ENCODE measurements at places on chromosomes 11 and 22.

- no peak for DNase-seq
Observed at GRCh38 chr11:102491969-102492368, 38.6 kb downstream of the MMP7 start.

GRCh38 chr11:7599209-7599608 lies 74.1 kb downstream of the CYB5R2 start:
- DNase-seq = no peak

DNA sequence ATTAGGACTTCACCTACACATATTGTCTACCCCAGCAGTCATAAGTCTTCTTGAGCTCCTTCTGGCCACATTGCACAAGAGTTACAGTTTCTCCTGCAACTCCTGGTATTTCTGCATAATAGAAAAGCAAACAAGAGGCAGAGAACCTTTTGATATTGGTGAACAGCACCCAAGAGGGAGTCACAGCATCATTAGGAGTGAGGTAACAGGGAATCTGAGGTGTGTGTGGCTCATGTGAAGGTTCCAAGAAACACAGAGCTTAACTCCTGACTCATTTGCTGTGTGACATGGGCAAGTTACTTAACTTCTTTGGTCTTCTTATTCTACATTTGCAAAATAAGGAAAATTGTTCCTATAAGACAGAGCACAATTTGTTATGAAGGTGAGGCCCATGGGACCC lies 374.6 kb downstream of the INSC start:
- DNase-seq = no peak

GRCh38 chr22:42648368-42649245 lies 585 bp downstream of the CYB5R3 start:
- DNase-seq = peak; percentile 27

DNA sequence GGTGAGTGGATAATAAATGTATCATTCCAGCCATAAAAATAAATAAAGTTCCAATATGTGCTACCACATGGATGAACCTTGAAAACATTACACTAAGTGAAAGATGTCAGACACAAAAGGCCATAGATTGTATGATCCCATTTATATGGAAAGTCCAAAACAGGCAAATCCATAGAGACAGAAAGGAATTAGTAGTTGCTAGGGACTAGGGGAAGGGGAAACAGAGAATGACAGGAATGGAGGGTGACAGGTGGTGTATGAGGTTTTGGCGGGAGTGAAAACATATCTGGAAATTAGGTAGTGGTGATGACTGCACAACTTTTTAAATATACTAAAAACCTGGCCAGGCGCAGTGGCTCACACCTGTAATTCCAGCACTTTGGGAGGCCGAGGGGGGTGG lies 15.2 kb upstream of the CARD10 start:
- DNase-seq = no peak

GRCh38 chr11:131178596-131178995 lies 191.8 kb upstream of the NTM start:
- no peak for DNase-seq

DNA sequence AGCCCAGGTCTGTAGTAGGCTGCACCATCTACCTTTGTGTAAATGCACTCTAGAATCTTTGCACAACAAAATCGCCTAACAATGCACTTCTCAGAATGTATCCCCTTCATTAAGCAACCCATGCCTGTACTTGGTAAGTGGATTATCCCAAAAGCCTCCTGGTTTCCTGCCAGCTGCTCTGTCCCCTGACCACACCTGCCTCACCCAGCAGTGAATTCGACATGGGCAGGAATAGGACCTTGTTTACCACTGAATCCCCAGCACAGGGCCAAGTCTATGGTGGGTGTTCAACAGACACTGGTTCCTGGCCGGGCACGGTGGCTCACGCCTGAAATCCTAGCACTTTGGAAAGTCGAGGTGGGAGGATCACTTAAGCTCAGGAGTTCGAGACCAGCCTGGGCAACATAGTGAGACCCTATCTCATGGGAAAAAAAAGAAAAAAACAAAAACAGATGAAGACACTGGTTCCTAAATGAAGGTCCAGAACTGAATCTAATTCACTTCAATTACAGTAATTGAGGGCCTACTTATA lies 5.1 kb upstream of the SYCE3 start:
- no peak for DNase-seq

GRCh38 chr11:29200791-29201562 lies 815.9 kb downstream of the KCNA4 start:
- DNase-seq = no peak

- peak; percentile 23 for DNase-seq
Observed at GRCh38 chr11:94325681-94326080, 21.3 kb downstream of the IZUMO1R start.

- no peak for DNase-seq
Observed at GRCh38 chr11:87645626-87646025, 529.6 kb downstream of the RAB38 start.

GRCh38 chr11:35178067-35178805 lies 39.3 kb downstream of the CD44 start:
- DNase-seq = no peak

DNA sequence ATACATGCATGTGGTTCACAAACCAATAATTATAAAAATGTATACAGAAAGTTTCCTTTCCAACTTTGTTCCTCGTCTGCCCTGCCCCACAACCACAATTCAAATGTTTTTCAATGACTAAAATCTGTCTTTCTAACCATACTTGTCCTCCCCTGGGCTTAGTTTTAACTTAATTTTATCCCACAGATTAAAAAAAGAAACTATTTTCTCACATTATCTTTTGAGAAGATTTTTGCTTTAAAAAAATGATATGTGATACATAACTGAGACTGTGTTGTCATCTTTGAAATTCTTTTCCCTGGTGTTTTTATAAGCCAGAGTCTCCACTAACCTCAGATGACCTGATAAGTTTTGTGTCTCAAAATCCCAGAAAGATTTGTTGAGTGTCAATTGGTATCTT lies 79.0 kb downstream of the FDX1 start:
- no peak for DNase-seq

DNA sequence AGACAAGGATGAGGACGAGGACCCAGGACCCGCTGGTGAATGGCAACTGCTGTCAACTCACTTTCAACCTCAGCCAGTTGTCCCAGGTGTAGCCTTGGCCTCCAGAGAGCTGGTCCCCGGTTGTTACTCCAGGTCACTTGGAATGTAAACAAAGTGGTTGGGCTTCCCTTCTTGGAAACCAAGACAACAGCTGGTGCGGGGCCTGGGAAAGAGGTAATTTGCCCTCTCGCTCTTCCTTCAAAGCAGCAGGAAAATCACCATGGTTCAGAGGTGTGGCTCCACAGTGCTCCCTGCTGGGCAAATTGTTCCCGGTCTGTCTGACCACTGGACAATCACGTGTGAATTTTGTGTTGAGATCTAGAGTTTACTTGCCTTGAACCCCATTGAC lies 15.0 kb downstream of the SLC1A2 start:
- DNase-seq = no peak

DNA sequence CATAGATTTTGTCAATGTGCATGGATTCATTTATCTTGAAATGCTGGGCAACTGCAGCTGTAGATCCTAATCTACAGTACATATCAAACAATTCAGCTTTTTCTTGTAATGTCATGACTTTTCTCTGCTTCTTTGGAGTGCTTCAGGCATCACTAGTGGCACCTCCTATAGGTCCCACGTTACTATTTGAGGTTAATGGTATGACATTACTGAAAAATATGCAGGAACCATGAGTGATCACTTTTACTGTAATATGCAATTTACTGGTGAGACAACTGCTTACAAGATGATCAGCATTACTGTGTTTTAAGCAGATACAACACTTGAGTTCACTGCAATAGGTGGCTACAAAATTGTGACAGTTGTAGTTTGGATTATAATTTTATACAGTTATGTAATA lies 3.0 kb downstream of the CENATAC start:
- no peak for DNase-seq

GRCh38 chr22:45916515-45916914 lies 60.4 kb downstream of the WNT7B start:
- no peak for DNase-seq

- no peak for DNase-seq
Observed at GRCh38 chr11:56750190-56750589, 1.7 kb upstream of the OR9G4 start.

DNA sequence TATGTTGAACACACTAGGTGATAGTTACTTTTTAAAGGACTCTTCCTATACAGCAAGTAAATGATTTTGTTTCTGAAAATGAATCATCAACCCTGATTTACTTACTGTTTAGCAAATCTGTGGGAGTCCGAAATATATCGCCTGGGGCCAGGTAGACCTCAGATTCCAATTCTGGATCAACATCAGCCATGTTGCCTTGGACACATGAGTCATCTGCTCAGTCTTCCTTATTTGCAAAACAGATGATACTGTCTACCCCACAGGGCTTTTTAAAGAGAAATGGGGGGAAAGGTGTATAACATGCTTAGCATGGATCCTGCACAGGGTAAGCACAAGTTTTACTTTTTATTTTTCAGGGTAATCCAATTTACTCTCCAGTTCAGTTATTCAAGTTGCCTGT lies 324.2 kb downstream of the TENM4 start:
- no peak for DNase-seq

DNA sequence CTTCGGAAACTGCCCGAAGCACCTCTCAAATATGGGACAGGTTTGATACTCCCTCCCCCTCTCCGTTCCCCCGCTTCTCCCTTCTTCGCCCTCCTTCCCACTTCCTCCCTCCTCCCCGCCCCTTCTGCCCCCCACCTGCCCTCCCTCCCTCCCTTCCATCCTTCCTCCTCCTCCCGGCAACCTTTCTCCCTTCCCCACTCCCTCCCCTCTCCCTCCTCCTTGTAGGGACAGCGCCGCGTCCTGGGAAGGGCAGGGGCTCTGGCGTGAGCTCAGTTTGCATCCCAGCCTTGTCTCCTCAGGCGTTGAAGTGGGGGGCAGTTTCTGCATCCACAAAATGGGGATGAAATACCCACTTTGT lies 6.1 kb upstream of the NFAM1 start:
- no peak for DNase-seq

DNA sequence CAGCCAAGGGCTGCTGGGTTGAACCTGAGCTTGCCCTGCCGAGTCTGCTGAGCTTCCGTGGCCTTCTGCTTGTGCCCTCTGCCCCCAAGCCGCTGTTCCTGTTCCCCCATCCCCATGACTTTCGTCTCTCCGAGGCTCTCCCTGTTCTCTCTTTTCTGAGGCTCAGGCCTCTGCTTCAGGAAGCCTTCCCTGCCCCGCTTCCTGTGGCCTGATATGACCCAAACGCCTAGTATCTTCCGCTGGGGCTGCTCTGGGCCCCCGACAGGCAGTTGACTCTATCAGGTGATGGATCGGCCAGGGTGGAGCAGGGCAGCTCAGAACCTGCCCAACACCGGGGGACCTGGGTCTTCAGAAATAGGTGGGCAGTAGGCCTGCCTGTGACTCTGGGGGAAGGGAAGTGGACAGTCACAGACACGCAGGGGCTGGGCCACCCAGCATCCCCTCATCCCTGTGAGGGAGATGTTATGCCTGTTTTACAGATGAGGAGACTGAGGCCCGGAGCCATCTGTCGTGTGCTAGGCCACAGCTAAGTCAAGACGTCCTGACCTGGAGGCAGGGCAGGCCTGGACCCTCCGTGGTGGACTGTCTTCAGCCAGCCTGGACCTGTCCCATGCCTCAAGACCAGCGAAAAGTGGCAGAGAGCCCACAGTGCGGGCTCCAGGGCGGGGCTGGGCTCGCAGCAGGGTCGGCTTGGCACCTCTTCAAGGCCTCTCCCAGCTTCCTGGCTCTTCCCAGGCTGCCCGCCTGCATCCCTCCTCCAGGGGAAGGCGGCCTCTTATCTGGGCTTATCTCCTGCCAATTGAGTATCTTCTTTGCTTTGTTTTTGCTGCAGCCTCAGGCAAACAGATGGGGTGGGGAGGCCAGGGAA lies 16.2 kb downstream of the BAD start:
- no peak for DNase-seq

DNA sequence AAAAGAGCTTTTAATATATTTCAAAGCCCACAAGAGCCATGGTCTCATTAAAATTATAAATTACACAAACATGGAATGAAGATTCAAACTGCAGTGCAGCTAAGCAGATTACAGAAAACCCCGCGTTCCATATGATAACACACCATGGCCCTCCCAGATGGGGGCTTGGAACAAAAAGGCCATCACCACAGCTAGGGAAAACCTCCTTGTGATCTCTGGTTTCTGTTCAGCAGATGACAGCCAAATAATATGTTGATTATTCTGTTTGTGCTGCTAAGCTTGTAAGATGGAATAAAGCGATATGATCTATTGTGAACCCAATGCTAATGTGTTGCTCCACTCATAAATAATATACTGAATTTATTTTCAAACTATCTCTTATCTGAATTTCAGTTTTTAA lies 28.5 kb downstream of the IMMP1L start:
- no peak for DNase-seq

- no peak for DNase-seq
Observed at GRCh38 chr22:23218867-23219251, 38.5 kb downstream of the BCR start.

DNA sequence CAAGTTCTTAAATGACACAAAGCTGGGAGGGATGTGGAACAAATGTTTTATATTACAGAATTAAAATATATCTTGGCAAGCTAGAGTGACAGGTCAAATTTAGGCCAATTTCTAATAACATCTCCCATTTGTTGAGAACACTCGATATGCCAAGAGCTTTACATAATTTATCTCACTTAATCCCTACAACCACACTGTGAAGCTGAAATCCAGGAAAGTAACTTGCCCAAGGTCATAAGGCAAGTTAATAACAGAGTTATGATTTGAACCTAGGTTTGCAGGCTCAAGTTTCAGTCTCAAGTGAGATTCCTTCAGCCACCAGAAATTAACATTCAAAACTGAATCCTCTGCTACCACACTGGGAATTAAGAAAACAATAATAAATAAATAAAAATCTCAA lies 38.3 kb downstream of the RAB30 start:
- DNase-seq = no peak

GRCh38 chr11:123143476-123143875 lies 51.6 kb downstream of the CLMP start:
- DNase-seq = no peak

DNA sequence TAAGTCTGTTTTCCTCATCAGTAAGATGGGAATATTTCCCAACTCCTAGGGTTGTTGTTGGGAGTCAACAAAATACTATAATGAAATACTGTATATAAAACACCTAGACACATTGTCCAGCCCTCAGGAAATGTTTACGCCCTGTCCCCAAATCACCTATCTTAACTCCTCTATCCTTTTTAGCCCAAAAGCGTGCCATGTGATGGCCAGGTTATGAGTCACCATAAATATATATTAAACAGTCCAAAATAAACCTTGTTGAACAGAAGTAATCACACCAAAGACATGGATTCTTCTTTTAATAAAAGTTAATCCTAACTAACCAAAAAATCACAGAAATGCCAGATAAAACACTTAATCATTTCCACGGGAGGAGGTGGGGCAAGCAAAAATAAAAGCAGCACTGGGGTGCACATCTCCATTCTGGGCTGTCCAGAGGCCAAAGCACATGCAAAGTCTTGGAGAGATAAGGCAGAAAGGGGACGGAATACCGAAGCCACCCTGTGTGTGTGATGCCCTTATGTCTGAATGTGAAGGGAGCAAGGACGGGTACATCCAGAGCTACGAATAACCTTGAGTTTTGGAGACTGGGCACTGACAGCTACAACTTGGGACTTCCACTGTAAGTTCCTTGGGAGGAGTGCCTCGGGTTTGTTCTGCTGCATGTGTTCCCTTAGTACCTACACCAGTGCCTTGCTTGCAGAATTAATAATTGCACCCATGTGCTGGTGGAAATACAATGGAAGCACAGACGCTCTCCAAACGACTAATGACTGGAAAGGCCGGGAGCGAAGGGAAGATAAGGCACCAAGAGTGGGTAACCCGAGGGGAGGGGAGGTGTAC lies 1.1 kb downstream of the OSBP start:
- no peak for DNase-seq

- DNase-seq = no peak
Observed at GRCh38 chr11:93935826-93936225, 85.3 kb upstream of the HEPHL1 start.

GRCh38 chr22:39519681-39520225 lies 609 bp upstream of the ATF4 start:
- peak; percentile 92 for DNase-seq
